ENCODE measurements at places on chromosomes 1 and 21. TPM values are rescaled to one million over a fixed set of nuclear protein-coding genes. Genes with fewer than 3 reads are reported as not detected.

Gene RYR2
- polyA plus RNA-seq, result 1.3 TPM

Gene LRP8
- polyA plus RNA-seq, result 74.6 TPM

Gene CAMK1G
- polyA plus RNA-seq, result 1.3 TPM

Gene SYCP1
- not detected for polyA plus RNA-seq

Gene IL19
- polyA plus RNA-seq, result not detected

Gene CXADR
- 45.6 TPM for polyA plus RNA-seq

Gene TRIM58
- not detected for polyA plus RNA-seq

Gene PAQR7
- polyA plus RNA-seq, result 7.4 TPM

Gene HIVEP3
- polyA plus RNA-seq, result 0.20 TPM
